NCI-H2029 (cell line): ENCODE measurements at places on chromosomes 1 and 21.

GRCh38 chr1:94142022-94142421 is 21.1 kb upstream of the ABCA4 start:
- DNase-seq: no peak

DNA sequence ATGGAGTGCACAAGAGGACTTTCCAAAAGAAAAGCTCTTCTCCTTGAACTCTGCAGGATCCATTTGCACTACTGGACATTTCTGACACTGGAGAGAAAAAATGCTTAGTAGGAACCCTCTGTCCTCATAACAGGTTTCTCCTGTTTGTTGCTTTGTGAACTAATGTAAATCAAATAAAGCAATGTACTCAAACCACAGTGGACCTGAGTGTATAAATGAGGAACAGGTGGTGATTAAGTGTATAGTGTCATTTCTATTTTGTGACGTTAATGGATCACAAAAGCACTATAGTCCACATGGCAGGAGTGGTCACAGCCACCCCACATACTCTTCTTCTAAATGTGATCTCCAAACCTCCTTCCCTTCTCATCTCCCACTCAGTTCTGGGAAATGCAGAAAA is 268.4 kb upstream of the DUSP10 start:
- DNase-seq: peak; percentile 23

GRCh38 chr1:31674626-31675025 is 29.2 kb downstream of the COL16A1 start:
- DNase-seq: no peak

GRCh38 chr1:91760512-91760911 is 125.4 kb downstream of the TGFBR3 start:
- DNase-seq: no peak

DNA sequence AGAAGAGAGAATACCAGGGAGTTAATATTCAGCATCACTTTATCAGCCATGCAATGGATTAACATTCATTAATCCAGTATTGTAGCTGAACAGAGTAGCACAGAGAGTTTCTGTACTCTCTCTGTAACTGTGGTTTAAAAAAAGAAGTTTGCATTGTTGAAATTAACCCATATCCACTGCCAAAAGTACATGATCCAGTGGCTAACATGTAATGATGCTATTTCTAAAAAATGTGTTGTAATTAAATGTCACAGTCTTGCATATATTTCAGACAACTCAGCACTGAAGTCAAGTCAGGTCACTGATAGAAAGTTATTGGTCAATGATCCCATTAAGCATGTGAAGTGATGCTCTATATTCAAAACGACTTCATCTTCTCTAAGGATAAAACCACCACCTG is 141.3 kb downstream of the NRIP1 start:
- DNase-seq: no peak

- DNase-seq: no peak
Observed at GRCh38 chr1:112995890-112996289, 39.9 kb upstream of the SLC16A1 start.

DNA sequence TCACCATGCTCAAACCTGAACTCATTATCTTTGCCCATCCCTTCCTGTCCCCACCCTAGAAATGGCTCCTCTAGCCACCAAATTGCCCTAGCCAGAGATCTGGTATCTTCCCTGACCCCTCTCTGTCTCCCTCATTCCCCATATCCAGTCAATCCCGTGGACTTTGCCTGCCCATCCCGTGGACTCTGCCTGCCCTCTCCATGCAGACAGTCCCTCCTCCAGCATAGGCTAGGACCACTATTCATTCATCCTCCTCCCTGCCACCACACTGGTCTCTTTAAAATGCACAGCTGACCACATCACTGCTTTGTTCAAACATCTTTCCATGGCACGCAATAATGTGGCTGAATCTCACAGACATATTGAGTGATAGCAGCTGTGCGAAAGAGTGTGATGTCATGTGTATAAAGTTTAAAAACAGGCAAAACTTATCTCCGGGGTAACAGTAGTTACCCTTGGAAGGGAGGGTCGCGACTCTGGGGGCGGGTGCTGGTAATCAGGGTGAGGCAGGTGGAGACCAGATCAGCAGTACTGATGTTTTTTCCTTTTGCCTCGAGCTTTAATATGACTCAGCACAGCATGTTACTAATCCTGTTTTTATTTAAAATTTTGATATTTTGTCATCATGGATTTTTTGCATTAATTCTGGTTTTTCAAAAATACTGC is 4.8 kb upstream of the SLC2A1 start:
- no peak for DNase-seq

GRCh38 chr1:2322065-2322571 is 69.2 kb downstream of the MORN1 start:
- DNase-seq: no peak

DNA sequence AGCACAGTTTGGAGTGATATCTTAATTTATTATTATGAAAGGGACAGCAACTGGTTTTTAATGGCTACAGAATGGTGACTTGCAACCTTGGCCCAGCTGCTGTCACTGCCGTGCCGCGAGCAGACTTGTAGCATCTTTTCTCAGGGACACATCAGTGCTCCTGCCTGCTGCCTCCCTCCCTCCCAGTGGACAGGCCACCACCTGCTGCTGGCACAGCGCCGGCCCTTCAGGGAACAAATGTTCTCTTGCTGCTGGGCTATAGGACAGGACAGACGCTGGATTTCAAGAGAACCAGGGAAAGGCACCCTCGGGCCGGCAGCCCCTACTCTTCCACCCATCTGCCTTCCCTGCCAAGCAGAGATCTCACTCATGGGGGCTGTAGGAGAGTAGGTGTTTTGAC is 413.8 kb upstream of the NFIA start:
- peak; percentile 31 for DNase-seq

DNA sequence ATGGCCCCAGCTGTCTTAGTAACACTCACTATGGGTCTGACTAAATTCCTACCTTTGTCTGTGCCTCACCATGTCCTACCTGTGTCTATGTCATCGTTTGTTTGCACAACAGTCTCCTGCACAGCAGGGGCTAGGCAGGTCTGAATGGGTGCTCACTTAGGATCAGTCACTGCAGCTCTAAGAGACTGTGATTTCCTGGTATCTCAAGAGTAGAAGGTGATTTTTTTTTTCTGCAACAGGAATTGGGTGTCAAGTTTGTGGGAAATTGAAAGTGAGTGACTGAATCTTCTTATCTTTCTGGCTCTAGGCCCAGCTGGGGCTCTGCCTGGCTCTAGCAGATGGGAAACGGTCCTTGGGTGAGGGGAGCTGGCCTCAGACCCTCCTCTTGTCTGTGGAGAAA is 46.4 kb upstream of the TRABD2B start:
- peak; percentile 98 for DNase-seq

DNA sequence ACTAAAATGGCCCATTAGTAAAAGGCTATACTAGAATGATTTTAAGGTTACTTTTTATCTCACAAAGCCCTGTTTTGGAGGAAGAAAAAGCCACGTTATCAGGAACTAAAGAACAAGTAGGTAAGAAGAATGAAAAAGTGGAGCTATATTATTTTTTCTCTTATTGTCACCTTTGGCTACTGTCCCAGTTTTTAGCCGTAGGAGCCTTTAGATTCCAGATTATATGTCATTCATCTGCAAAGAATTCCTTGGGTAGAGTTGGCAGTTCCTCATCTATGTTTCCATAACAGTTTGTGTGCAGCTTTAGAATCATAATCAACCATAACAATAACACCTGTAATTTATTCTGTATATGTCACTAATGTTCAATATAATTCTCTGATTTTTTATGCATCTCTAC is 83.8 kb downstream of the TPR start:
- no peak for DNase-seq

GRCh38 chr1:44035726-44036408 is 4.6 kb upstream of the SLC6A9 start:
- DNase-seq: no peak

GRCh38 chr21:16213518-16213917 is 483.7 kb downstream of the USP25 start:
- DNase-seq: no peak

GRCh38 chr1:180970333-180971079 is 52.2 kb downstream of the STX6 start:
- no peak for DNase-seq

GRCh38 chr1:36988741-36989193 is 45.5 kb downstream of the GRIK3 start:
- no peak for DNase-seq

DNA sequence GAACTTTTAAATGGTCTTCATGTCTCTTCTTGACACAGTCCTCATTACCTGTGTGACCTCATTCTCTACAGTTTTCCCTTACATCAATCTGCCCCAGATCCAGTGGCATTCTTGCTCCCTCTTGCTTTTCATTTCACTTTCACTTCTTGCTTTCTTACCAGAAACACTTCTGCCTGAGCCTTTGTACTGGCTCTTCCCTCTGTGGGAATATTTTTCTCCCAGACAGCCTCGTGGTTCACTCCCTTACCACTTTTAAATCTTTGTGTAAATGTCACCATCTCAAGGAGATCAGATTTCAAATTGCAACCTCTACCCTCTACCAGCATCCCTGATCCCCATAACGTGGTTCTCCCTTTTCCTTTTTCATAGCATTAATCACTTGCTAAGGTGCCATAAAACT is 73.2 kb downstream of the DISC1 start:
- DNase-seq: no peak

- DNase-seq: no peak
Observed at GRCh38 chr1:230105245-230105753, 38.3 kb downstream of the GALNT2 start.

GRCh38 chr1:45335855-45336324 is 4.1 kb upstream of the TOE1 start:
- no peak for DNase-seq

- no peak for DNase-seq
Observed at GRCh38 chr1:228929476-228930027, 194.3 kb downstream of the RHOU start.

DNA sequence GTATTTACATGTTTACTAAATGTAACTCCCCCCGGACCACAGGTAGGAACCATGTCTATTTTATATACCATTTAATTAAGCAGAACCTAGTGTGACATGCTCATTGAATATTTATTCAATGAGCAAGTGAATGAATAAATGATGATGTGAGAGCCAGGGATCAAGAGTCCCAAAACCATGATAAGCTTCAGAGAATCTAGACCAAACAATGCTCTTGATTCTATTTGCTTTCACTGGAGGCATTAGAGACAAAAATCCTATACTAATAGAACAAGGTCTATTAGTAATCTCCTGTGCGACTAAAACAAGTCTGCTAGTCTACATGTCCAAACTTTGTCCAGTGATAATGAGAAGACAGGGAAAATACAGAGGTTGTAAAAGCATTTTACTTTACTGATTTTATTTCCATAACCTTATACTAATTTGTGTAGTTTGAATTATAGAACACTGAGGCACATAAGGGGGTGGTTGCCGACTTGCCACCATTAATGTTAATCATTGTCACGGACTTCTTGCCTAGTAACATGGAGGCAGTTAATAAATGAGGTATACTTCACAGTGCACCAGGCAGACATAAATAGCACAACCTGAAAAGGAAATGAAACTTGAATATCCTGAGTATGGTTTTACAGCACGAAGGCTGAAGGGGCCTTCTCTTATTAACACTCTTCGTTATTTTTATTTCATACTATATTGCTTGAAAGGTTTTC is 69.8 kb downstream of the TBX15 start:
- no peak for DNase-seq

DNA sequence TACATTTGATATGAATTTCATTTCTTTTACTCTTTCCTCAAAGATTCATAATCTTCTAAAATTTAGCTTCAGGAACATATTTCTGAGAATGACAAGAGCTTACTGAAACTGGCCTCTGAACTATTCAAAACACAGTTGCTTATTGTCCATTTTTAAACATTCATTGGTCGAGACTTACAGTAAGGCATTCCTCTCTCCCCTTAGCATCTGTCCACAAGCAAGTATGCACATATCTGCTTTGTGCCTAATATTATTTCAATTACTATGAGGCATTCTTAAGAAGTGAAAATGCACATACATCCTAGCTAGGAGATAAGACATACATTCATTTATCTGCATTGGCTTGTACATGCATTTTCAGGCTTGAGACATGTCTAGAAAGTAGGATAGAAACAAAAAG is 488.7 kb downstream of the PTBP2 start:
- DNase-seq: no peak

GRCh38 chr1:18913065-18913835 is 10.9 kb upstream of the ALDH4A1 start:
- DNase-seq: no peak

- DNase-seq: no peak
Observed at GRCh38 chr1:228343191-228343661, 63.4 kb downstream of the TRIM11 start.

- peak; percentile 57 for DNase-seq
Observed at GRCh38 chr1:234726359-234726943, 116.5 kb upstream of the IRF2BP2 start.

GRCh38 chr1:199667089-199667488 is 360.4 kb upstream of the NR5A2 start:
- DNase-seq: peak; percentile 74

DNA sequence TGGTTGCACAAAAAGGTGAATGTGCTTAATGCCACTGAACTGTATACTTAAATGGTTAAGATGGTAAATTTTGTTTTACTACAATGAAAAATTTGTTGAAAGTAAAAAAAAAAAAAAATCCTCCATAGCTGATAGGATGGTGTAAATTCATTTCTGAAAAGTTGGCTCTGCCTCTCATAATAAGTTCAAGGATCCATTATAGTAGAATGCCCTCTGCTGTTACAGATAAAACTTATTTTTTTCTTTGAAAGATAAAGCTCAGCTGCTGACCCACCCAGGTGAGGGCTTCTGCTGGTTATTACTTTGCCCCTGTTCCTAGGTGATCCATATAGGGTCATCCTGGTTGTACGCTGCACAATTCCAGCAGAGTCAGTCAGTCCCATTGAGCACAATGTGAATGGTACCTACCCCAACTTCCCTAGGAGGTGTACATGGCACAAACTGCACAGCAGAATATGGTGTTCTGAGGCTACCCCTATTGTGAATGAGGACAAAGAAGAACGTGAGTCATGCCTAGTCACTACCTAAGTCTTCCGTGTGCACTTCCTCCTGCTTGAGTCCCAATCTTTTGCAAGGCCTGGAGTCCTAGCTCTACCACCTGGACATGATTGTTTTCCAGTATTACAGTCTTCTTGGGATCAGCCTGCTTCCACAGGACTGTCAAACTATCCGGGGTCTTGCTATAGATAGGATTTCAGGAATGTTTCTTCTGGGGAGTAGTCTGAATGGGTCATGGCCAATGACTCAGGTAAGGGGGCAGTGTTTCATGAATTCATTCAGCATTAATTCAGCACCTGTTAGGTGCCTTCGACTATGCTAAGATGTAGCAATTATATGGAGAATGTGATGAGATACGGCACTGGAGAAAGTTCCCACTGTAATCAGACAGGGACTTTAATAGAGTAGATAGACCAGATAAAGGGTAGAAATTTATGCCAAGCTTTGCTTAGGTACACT is 20.8 kb upstream of the CD5L start:
- no peak for DNase-seq

DNA sequence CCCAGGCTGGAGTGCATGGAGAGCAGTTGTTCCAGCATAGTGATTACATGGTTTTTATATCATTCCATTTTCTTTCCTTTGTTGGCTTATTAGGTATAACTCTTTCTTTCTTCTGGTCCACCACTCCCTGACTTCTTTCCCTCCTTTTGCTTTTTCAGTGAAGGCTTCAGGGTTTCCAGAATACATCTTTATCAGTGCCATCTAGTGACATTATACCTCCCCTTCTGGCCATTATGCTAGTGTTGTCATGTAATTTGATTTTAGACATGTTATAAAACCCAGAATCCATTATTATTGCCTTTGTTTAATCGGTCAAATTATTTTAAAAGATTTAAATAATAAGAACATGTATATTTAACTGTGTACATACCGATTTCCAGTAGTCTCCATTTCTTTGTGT is 10.6 kb downstream of the RNU1-1 start:
- no peak for DNase-seq

- DNase-seq: no peak
Observed at GRCh38 chr1:2213576-2214505, 14.3 kb upstream of the SKI start.

- no peak for DNase-seq
Observed at GRCh38 chr1:20751462-20751990, 19.0 kb upstream of the SH2D5 start.
